ENCODE measurements at places on chromosomes 3 and 15. TPM values are rescaled to one million over a fixed set of nuclear protein-coding genes. Genes with fewer than 3 reads are reported as not detected.
A peak's percentile ranks its signal among the peaks of the same experiment; 100 is the strongest.

- H3K27ac ChIP-seq, result peak overlapping the region; percentile 0
- peaks cover 13% of the 10 kb centered on the region for H3K4me1 ChIP-seq
- no peak overlapping the region for H3K4me3 ChIP-seq
- DNase-seq, result peak; percentile 94
These were observed 13.3 kb upstream of the PAQR9 start for GRCh38 chr3:142976621-142977398.

GRCh38 chr3:73624821-73625665 is at the start of gene PDZRN3:
TSS of gene PDZRN3 (minus strand) at chr3:73624941.
- H3K36me3 ChIP-seq, result no peaks in the 10 kb centered on the region
- H3K4me1 ChIP-seq, result peaks cover 24% of the 10 kb centered on the region
- DNase-seq, result peak; percentile 79
- H3K27me3 ChIP-seq, result no peaks in the 10 kb centered on the region
- peak within 1 kb of the TSS; percentile 86 for H3K27ac ChIP-seq
- peak within 1 kb of the TSS; percentile 70 for H3K4me3 ChIP-seq

CRYGS gene
- 1.6 TPM for total RNA-seq

GOLGA6A gene
- total RNA-seq, result not detected

ATP2B2 gene
- 1.6 TPM for total RNA-seq

LSAMP gene
- 7.2 TPM for total RNA-seq
